Stimulated activated CD4-positive, alpha-beta T cell treated with anti-CD3 and anti-CD28 coated beads, Interleukin-15, amount 100 ng/mL, for 1 hour (primary cell): ENCODE measurements at places on chromosomes 12 and 14.
A peak's percentile ranks its signal among the peaks of the same experiment; 100 is the strongest.

GRCh38 chr12:20832911-20833310 is 22.4 kb downstream of the SLCO1B3 start:
- no peak for DNase-seq

- DNase-seq = no peak
Observed at GRCh38 chr14:38297681-38298080, 41.8 kb upstream of the CLEC14A start.

- no peak for DNase-seq
Observed at GRCh38 chr12:75944097-75944904, 87.3 kb downstream of the PHLDA1 start.

- DNase-seq = no peak
Observed at GRCh38 chr12:117679776-117680175, 289.0 kb downstream of the KSR2 start.

DNA sequence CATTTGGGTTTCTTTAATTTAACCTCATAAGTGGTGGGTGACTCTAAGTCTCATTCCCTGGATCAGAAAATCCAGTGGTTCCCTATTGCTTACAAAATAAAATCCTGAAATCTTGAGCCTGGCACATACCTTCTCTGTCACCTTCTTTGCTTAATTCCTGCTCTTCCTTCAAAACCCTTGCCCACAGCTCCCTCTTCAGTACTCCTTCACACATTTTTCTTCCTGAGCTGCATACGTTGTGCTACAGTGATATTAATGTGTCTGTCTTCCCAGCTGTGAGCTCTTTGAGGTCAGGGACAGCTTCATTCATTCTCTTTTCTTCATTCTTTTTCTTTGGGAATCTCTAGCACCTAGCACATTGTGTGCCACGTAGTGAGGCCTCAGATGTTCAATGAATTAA is 9.5 kb downstream of the TSPAN11 start:
- no peak for DNase-seq

DNA sequence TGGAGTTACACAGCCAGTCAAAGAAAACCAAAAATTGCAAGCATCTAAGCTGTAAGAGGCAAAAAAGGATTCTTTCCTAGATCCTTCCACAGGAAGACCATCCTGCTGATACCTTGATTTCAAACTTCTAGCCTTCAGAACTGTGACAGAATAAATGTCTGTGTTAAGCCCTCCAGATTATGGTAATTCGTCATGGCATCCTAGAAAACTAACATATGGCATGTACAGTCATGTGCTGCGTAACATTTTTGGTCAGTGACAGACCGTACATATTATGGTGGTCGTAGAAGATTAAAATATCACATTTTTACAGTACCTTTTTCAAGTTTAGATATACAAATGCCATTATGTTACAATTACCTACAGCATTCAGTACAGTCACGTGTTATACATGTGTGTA is 660.9 kb upstream of the LMO3 start:
- DNase-seq = no peak

DNA sequence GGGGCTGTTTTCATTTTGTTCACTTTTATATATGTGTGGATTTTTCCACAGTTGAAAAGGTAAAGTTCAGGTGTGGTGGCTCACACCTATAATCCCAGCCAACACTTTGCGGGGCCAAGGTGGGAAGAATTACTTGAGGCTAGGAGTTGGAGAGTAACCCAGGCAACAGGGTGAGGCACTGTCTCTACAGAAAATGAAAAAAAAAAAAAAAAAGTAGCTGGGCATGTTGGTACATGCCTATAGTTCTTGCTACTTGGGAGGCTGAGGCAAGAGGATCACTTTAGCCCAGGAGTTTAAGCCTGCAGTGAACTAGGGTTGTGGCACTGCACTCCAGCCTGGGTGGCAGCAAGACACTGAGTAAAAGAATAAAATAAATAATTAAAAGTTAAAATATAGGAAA is 326.5 kb downstream of the NAV3 start:
- no peak for DNase-seq

GRCh38 chr14:100662879-100663760 is 63.6 kb upstream of the DLK1 start:
- DNase-seq = peak; percentile 49

- no peak for DNase-seq
Observed at GRCh38 chr12:43315961-43316360, 236.0 kb downstream of the ADAMTS20 start.

DNA sequence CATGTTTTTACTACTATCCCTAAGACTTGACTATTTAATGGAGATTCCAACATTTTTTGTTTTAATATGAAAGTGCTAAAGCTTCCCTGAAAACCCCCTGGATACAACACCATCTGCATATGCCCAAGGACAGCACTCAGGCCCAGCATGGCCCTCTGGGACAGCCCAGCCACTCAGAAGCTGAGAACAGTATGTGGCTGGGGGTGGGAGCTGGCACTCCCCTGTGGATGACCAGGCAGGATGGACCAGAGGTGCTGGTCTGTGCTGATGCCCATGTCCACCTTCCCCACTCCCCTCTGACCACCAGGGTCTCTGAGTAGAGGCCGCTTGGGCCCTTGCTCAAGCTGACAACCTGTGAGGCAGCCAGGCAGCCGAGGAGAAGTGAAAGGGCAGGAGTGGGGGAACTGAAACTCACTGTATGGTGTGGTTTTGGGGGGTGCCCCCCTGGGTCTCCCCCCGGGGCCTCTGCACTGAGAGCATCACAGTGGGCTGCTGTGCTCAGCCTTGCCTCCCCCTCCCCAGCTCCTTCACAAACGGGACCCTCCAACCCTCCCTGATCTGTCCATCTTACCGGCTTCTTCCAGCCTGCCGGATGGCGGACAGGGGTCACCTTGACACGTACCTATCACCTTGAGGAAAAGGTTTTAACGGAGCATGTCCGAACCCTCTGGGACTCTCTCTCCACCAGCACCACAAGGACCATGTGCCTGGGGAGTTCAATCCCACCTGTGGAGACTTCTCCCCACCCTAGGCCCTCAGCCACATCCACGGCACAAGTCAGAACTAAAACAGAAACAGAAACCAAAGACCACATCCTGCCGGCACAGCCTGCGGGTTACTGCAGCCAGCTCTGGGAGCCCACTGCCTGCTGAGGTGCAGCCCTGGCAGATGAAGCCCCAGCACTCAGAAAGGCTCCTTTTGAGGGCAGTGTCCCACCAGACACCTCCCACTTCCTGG is at the start of gene TMEM229B:
Gene TMEM229B, minus strand, starts transcription at position 785 of the 957 bp plus-strand sequence. CDS start 14,798 bp downstream, outside the sequence.
- peak; percentile 31 for DNase-seq

DNA sequence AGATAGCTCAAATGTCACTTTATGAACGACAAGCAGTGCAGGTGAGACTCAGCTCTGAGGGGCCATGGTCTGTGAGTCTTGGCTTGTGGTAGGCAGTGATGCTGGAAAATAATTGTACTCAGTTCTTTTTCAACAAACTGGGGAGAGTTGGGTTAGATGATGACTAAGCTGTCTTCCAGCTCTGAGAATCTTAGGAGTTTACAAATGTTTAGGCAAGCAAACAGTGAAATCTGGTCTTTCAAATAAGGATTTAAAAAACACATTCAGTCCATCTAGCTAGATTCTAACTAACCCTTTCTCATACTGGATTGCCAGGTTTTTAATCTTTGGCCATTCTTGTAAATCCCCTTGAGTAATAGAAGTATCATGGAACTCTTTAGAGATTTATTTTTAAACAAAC is 3.4 kb downstream of the PHC1 start:
- no peak for DNase-seq

DNA sequence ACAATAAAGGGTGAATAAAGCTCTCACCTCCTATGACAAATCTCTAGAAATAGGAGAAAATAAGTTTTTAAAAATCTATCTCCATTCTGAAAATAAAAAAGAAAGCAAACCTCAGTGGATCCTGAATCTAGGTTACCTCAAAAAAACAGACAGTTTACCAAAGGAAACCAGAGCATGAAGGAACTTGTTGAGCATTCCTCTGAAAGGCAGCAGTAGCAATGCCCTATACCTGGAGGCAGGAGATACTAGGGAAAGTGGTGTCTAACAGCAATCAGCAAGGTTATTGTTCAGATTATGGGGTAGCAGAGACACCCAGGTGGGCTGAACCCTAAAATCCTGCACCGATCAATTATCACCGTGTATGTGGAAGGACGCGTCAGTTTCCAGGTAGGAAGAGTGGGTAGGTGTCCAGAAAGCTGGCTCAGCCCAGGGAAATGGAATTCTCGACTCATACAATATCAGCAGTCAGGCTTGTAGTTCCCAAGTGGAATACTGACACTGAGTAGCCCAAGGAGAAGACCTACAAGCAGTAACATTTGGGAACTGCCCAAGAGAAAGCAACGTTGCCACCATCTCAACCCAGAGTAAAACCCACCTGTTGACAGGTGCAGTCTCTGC is 128.3 kb downstream of the ST8SIA1 start:
- DNase-seq = no peak

GRCh38 chr14:80428671-80429070 is 217.4 kb upstream of the DIO2 start:
- no peak for DNase-seq

DNA sequence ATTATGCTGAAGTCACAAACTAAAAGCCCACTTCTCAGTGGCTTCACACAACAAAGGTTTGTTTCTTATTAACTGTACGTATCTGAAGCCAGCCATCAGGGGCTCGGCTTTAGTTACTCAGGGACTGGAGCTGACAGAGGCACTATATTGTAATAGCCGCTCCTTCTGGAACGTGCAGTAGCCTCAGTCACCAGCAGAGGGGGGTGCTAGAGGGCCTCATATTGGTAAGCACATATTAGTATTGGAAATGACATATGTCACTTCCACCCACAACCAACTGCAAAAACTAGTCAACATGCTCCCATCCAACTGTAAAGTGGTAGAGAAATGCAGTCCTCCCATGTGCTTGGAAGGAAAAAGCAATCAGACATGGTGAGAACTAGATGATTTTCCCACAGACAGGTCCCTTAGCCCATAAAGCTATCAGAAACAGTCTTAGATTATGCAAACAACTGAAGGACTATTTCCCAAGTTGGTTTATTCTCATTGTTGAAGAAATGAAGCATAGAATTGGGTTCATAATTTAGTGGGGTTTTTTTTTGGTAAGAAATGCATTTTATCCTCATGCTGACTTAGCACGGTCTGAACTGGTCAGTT is 183.6 kb upstream of the G2E3 start:
- peak; percentile 10 for DNase-seq

- DNase-seq = no peak
Observed at GRCh38 chr14:102039157-102039556, 47.7 kb downstream of the HSP90AA1 start.

DNA sequence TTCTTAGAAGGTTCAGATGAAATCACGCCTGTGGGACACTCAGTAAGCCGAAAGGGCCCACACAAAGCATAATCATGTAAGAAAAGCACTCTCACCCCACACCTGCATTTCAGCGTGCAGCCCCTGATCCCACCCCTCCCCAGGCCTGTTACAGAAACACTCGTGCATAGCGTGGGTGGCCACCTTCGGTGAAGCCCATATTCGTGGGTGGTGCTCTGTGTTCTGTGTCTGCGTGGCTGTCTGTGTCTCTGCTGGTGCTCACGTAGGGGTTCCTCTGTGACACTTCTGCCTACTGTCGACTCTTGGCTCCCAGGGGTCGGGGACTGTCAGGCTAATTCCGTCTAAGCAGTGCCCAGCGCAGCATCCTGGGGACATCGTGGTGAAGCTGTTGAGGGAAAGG is 74.0 kb downstream of the B4GALNT3 start:
- no peak for DNase-seq

- DNase-seq = no peak
Observed at GRCh38 chr14:86779416-86779815, 1213.6 kb downstream of the GALC start.

DNA sequence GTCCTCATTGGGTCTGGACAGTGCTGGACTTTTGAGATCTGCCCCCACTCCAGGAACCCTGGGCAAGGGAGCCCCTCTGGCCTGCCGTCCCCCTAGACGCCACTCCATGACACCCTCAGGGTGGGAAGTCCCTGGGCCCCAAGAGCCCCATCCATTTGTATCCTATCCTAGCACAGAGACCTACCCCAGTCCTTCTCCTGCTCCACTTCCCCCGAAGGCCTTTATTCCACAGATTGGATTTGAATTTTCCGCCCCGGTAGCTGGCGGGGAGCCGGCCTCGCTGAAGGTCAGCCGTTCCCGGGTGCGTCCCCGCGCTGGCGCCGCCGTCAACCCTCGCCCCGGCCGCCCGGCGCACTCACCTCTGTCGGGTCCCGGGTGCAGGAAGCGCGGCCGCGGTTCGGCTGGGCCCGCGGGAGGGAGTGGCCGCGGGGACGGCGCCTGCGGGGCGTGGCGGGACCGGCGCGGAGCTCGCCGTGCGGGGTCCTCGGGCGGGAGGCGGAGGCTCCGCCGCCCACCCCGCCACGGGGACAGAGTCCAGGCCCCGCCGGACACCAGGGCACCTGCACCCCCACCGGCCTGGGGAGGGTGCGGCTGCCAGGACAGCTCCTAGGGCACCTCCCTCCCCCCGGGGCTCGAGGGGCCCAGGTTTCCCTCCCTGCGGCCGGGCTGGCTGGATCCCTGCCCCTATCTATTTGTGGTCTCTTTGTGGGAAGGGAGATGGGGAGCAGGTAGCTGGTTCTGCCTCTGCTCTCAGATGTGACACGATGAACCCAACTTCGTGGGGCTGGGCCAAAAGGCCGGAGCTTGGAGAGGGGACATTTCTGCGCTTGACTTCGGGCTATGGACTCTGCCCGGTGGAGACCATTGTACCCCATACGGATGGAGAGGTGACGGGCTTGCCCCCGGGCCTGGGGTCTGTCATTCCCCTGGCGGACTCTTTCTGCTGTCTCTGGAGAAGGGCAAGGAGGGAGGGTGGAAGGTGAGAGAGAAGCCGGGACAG is 19.9 kb upstream of the GPR68 start:
- no peak for DNase-seq

- no peak for DNase-seq
Observed at GRCh38 chr14:78018283-78018682, 151.9 kb upstream of the NRXN3 start.

- DNase-seq = no peak
Observed at GRCh38 chr14:102764220-102764671, 13.0 kb upstream of the TRAF3 start.

DNA sequence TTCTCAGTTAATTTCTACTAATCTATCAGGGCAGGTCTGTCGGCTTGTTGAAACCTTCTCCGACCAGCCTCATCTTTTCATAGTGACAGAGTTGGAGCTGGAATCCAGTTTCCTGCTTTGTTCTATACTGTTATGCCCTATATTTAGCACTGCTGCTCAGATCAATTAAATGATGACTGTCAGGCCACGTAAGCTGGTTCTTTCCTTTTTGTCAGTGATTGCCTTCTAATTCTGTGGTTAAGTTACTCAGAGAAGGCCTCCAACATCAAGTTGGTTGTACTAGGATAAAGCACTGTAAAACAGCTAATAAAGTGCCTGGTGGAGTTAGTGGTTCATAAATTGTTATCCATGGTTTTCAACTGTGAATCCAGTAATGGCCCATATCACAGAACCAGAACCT is 22.6 kb downstream of the DERA start:
- DNase-seq = no peak

DNA sequence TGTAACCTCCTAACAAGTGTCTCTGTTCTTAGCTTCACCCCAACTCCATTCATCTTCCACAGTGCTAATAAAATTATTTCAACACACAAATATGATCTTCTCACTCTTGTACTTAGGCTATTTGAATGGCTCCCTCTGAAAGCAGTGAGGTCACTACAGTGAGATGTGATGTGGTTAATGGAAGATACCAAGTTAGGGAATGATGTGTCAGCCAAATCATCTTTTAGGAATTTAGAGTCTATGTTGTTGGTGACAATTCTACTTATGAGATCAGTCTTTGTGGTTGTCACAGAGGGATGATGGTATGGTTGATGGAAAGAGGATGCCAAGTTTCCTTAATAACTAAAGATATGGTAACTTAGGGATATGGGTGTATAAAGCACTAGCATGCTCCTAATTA is 57.6 kb downstream of the POLR3B start:
- no peak for DNase-seq
